ENCODE measurements at places on chromosomes 5 and 9. TPM values are rescaled to one million over a fixed set of nuclear protein-coding genes. Genes with fewer than 3 reads are reported as not detected.

- DNase-seq: no peak
These were observed 47.1 kb downstream of the LIX1 start for GRCh38 chr5:97095318-97095732.

GRCh38 chr5:93990504-93991070, 249.2 kb upstream of the POU5F2 start:
- DNase-seq: no peak

- no peak for DNase-seq
These were observed 3.1 kb downstream of the CRB2 start for GRCh38 chr9:123359106-123359505.

The QRFP gene
- not detected for total RNA-seq

The C5orf52 gene
- not detected for total RNA-seq

GRCh38 chr9:136726118-136726517, 13.7 kb downstream of the DIPK1B start:
- DNase-seq: no peak

The LCN9 gene
- not detected for total RNA-seq

- DNase-seq: no peak
These were observed 178.9 kb downstream of the SREK1 start for GRCh38 chr5:66322786-66323528.

- no peak for DNase-seq
These were observed 111.3 kb upstream of the PCA3 start for GRCh38 chr9:76652894-76653293.

- DNase-seq: no peak
These were observed 163.2 kb downstream of the TRIO start for GRCh38 chr5:14306329-14306815.

GRCh38 chr5:112576298-112576925, 157.3 kb upstream of the EPB41L4A start:
- no peak for DNase-seq

Measured in foreskin keratinocyte (primary cell).